ENCODE measurements at places on chromosomes 6 and 20.

DNA sequence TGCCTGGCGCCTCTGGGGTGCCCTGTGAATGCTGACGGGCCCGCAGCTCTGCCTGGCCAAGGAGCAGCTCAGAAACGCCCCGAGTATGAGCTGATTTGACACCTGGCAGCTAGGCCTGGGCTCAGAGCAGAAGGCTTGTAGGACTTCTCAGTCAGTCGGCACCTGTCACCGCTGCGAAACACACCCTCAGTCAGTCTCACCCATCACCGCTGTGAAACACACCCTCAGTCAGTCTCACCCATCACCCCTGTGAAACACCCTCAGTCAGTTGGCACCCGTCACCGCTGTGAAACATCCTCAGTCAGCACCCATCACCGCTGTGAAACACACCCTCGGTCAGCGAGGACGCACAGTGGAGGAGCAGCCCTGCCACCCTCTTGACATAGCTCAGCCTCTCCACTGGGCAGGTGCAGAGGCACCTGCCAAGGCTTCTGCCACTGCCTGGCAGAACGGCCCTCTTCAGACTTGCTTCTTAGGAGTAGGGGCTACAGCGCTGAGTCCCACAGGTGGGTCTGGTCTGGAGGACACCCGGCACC is 109.0 kb downstream of the PSMB1 start:
- no peak for DNase-seq

- DNase-seq, result no peak
These were observed 28.1 kb downstream of the TOMM6 start for GRCh38 chr6:41815587-41815986.

- DNase-seq, result no peak
These were observed 14.0 kb downstream of the MRPS18A start for GRCh38 chr6:43673444-43674084.

DNA sequence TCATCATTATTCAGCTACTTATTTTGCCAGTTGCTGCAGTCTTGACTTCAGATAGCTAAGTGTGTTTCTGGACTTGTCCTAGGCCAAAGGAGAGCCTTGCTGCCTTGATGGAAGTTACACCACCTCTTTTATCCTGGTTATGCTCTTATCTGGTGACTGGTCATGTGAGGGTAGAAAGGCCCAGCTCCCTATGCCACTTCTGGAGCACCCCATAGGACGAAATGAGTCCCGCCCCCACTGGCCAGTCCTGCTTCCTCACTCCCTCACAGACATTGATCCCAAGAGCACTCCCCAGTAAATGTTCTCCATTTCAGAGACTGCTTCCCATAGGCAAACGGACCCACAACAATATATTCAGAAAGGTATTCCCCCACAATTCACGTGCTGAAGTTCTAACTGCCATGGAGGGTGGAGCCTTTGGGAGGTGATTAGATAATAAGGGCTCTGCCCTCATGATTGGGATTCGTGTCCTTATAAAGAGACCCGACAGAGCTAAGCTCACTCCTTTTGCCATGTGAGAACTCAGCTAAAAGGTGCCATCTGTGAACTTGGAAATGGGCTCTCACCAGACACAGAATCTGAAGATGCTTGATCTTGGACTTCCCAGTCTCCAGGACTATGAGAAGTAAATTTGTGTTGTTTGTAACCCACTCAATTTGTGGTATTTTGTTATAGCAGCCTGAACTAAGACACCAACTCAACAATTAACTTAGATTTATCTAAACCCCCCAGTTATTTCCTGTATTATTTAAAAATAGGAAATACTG is 21.5 kb upstream of the ELOVL2 start:
- DNase-seq, result no peak

DNA sequence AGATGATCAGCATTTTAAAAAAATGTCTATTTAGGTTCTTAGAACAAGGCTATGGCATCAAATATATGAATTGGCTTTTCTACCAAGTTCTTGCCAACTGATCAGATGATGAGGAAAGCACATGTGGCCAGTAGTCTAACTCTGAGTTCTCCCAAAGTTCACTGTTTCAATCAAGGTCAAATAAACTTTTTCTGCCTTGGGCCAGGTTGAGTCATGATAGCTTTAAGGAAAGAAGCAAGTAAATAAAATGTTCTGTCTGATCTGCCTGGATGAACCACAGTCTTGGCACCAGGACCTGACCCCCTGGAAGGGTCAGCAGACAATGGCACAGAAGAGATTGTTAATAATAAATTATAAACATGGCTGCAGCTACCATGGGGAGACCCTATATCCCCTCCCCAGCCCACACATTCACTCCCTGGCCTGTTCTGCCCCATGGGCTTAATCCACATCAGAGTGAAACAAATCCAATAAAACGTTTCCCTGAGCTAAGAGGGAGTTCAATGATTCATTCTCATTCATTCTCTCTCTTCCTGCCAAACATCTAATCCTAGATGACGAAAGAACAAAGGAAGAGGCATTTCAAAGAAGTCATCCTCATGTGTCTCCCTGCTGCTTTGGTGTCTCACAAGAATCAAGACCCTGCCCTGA is 661.6 kb downstream of the DHX35 start:
- DNase-seq, result no peak

- no peak for DNase-seq
These were observed 66.5 kb downstream of the EPM2A start for GRCh38 chr6:145668844-145669243.

DNA sequence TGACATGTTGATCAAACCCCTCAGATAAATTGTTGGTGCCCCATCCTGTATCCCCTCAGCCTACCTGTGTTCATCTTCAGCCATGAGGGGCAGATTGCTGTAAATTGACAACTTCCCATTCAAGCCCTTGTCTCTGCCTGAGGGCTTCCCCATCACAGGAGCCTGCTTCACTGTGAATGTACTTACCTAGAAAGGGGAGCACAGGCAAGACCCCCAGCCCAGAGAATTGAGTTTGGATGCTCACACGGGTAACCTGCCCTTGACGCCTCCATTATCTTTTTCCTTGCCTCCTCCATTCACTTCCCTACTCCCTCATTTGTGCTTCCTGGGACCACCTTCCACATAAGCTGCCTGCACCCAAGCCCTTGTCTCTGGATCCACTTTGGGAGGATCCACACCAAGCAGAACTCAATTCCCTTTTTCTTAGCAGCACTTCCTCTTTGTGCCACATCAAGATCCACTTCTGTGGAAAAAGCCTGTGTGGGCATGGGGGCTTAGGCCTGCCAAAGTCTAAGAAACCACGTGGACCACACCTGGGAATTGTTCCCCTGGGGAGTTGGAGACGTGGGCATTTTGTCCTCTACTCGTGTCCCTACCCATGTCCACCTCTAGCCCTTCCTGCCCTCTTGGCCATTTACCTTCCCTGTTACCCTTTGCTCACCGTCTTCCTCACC is 103.4 kb upstream of the FOXA2 start:
- no peak for DNase-seq

GRCh38 chr20:24042646-24043045 is 54.1 kb upstream of the GGTLC1 start:
- DNase-seq, result no peak

DNA sequence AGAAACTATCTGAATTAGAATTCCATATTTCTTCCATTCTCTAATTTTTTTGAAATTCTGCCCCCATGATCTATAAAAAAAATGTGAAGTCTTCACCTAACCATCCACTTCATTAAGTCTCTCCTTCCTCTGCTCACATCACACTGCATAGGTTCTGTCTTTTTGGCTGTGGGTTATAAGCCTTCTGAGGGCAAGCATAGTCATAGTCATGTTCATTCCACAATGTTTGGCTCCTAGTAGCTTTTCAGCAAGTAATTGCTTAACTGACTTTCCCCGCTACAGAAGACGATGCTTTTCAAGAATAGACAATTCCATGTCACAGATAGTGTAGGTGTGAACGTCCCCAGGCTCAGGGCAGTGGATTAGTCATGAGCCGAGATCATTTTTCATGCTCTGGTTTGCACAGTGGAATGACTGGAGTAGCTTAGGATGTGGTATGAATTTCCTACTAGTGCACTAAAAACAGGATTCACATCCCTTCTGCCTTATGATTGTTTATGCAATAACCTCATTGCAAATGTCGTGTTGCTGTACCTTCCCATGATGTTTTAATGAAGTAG is 29.1 kb downstream of the WRNIP1 start:
- peak; percentile 25 for DNase-seq

GRCh38 chr6:36920049-36920448 is 34.3 kb downstream of the C6orf89 start:
- DNase-seq, result no peak

- DNase-seq, result peak; percentile 57
These were observed 182.5 kb downstream of the GMPR start for GRCh38 chr6:16420715-16421461.

- no peak for DNase-seq
These were observed 86.3 kb downstream of the ELOVL4 start for GRCh38 chr6:79861023-79861422.

- DNase-seq, result no peak
These were observed 99.8 kb downstream of the TTLL2 start for GRCh38 chr6:167424700-167425099.

DNA sequence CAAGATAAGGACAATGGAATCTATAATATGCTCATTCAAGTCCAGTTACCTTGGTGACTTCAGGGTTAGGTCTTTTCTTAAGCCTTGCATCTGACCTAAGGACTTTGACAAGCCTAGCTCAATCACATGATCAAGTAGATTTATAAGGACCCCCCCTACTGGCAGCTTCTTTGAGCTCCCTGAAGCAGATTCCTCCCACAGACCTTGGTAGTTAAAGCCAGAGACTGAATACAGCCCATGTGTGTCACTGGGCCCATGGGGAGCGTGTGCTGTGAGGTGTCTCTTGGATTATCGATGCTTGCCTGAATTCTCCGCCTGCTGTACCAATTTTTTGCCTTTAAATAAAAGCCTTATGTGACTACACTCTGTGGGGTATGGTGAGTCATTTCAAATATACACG is 372.7 kb upstream of the RGS17 start:
- no peak for DNase-seq

GRCh38 chr6:109693111-109693510 is 2.0 kb downstream of the FIG4 start:
- no peak for DNase-seq

GRCh38 chr6:106087548-106088325 is 1.6 kb downstream of the PRDM1 start:
- no peak for DNase-seq

- no peak for DNase-seq
These were observed 43.7 kb downstream of the JAG1 start for GRCh38 chr20:10629946-10630650.

DNA sequence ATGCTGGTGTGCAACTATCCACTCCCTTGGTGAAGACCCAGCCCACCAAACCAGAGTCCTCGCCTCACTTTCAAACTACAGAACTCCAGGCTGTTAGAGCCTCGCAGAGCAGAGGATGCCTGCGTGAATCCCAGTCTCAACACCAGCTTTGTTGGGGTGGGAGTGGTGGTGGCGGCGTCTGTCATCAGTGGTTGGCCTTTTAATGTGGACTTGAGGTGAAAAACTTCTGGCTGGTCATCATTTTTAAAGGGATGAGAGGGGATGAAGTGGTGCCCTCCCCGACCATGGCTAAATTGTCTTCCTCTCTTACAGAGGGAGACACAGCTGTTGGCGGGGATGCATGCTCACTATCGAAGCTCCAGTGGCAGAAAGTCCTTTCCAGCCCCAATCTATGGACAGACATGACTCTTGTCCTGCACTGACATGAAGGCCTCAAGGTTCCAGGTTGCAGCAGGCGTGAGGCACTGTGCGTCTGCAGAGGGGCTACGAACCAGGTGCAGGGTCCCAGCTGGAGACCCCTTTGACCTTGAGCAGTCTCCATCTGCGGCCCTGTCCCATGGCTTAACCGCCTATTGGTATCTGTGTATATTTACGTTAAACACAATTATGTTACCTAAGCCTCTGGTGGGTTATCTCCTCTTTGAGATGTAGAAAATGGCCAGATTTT is 54.9 kb downstream of the EZR start:
- no peak for DNase-seq

DNA sequence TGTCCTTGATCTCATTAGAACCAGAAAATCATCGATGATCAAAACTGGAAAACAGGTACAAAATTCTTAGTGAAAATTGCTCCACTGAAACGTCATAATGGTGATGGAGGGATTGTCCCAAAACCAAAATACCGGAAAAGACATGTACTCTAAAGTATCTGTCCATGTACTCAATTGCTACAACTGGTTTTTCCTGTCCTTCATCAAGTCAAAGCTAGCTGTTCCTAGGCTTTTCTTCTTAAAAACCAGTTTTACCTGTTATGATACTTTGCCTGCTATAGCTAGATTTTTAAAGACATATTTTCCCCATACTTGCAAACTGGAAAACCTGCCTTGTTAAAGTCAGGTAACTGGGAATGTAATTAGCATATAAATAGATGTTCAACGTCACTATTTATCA is 50.5 kb upstream of the LRRC1 start:
- no peak for DNase-seq

- no peak for DNase-seq
These were observed 87.6 kb downstream of the MAN1A1 start for GRCh38 chr6:119261944-119262284.

DNA sequence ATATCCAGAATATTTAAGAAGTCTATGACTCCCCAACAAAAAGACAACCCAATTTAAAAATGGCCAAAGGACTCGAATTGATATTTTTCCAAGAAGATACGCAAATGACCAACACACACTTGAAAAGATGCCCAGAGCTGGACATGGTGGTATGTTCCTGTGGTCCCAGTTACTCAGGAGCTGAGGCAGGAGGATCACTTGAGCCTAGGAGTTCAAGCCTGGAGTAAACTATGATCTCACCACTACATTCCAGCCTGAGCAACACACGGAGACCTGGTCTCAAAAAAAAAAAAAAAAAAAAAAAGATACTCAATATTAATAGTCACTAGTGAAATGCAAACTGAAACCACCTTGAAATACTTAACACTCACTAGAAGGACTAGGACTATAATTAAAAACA is 12.2 kb upstream of the ARMC2 start:
- no peak for DNase-seq

DNA sequence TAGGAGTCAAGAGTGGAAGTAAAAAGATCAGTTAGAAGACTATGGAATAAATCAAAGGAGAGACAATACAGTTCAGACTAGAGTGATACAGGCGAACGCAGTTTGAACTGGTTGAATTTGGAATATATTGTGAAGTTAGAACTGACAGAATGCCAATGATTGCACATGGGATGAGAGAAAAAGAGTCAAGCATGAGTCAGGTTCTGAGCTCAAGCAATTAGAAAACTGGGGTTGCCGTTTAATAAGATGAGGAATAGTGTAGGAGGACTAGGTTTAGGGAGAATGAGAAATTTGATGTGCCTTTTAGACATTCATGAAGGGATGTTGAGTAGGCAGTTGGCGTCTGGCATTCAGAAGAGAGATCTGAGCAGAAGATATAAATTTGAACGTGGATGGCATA is 8.0 kb downstream of the RNF217 start:
- DNase-seq, result no peak

DNA sequence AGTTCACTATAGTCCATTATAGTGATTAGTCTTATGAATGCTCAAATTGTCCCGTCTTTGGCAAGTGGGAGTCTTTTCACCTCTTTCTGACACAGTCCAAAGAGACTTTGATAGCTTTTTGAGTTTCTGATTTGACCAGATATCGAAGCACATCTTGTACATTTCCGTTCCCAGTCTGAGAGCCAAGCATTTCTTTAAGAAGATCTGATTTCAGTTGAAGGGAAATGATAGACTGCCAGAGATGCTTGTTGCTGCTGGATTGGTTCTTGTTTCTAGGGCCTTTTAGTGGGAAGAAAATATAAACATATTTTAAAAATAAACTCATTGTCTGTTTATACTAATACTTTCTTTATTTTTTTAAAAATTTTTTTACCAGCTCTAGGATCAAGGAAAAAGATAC is 54.1 kb upstream of the IER3 start:
- DNase-seq, result no peak

- no peak for DNase-seq
These were observed 11.6 kb downstream of the BACH2 start for GRCh38 chr6:90285042-90285481.

GRCh38 chr6:83590416-83590815 is 78.1 kb downstream of the PRSS35 start:
- DNase-seq, result no peak

Measured in hepatic stellate cell (primary cell).